ENCODE measurements at places on chromosomes 2 and 18. TPM values are rescaled to one million over a fixed set of nuclear protein-coding genes. Genes with fewer than 3 reads are reported as not detected.

DNA sequence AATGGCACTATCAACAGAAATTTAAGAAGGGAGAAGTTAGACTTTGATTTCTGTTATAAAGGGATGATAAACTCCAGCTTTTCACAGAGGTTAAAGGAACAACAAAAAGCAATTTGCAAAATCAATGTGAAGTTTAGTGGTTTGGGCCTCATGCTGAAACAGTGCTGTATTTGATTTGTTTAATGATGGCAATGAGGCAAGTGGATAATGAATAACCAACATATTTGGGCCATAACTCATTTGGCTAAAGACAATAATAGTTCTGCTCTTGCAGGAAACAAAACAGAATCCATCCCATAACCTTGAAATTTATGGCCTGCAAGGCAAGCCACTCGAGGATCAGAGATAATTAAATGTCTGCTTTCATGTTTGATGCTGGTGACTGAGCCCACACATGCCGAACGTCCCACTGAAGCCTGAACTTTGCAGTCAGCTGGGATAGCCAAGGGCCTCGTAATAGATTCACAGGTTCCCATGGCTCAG is 56.5 kb downstream of the TPGS2 start:
- no peak for DNase-seq

- no peak for DNase-seq
These were observed 229.9 kb downstream of the AGPS start for GRCh38 chr2:177622521-177622920.

DNA sequence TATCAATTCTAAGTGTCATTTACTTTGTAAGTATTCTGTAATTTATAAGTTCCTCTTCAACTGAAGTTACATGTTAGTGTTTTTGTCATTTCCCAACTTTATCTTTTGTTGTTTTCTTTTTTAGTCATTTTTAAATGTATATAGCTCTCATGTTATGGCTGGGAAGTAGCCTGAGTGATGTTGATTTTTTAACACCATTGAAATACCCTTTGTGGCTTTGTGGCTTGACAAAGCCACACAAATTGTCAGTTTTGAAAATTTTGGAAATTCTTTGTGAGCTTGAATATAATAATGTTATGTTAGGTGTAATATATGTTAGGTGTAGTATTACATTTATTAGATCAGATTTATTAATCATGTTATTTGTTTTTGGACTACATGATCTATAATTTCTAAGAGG is 16.7 kb downstream of the DNAJC10 start:
- DNase-seq: no peak

- no peak for DNase-seq
These were observed 100.3 kb downstream of the IRS1 start for GRCh38 chr2:226699321-226699720.

Gene GPR45
- not detected for total RNA-seq
